ENCODE measurements at places on chromosomes 2 and 18. TPM values are rescaled to one million over a fixed set of nuclear protein-coding genes. Genes with fewer than 3 reads are reported as not detected.

Gene ACYP2
- total RNA-seq: 7.0 TPM

Gene PGAP1
- total RNA-seq: 14.9 TPM

Gene MARS2
- 13.6 TPM for total RNA-seq

Gene HNRNPLL
- 58.1 TPM for total RNA-seq

Gene GCG
- total RNA-seq: not detected

Gene FBXO15
- not detected for total RNA-seq

Gene GIGYF2
- 97.2 TPM for total RNA-seq

Gene CREG2
- 0.04 TPM for total RNA-seq

DNA sequence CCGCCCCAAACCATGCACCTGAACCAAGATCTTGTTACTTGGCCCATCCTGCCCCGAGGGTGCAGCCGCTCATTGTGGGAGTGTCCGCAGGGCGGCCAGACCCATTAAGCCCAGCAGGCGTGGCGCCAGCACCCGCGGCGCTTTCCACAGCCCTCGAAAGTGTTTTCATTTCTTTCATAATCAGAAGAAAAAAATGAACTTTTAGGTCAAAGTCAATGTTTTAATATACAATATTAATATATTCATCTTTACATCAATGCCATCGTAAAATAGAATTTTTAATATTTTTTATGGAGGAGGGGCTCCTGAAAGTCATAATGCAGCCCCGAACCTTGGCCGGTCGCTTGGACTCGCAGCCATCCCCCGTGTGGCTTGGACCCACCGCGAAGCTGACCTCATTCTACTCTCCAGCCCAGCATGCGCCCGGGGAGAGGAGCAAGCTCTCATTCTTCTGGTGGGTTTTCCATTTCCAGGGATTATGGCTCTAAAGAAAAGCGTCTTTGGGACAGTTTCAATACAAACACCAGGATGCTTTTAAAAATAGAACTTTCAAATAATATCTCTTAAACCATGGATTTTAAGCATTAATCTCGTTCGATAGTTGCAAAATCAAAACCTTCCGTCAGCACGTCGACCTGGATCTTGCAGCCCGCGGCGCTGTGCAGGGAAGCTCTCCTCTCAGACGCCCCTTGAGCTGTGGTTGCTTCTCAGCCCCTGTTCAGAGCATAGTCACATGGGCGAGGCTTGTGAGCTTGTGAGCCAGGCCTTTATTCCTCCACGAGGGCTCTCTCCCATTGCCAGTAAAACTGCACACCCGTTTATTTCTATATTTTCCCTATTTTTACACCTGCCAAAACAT, 17.2 kb upstream of the ASB1 start:
- no peaks in the 10 kb centered on the region for H3K36me3 ChIP-seq
- no peaks in the 10 kb centered on the region for H3K27me3 ChIP-seq
- DNase-seq: no peak

DNA sequence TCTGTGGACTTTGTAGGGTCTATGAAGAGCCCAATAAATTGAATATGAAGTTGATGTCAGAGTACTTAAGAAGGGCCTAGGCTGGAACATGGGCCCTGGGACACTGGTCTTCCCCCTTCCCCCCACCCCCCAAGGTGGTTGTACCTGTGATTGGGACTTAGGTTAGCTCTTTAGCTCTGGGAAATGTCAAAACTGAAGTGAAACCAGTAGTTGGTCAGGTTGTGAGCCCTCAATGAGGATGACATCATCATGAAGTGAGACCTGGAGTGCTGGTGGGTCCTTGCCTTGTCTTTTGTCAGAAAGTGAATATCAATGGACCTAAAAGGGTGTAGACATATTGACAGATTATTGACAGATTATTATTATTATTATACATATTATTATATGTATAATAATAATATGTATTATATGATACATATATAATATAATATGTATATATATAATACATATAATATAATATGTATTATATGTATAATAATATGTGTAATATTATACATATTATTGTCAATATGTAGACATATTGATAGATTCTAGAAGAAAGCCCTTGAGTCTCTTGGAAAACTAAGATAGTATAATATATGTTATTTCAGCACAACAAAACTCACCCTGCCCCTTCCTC, 5.4 kb downstream of the MARS2 start:
- no peak overlapping the region for H3K4me3 ChIP-seq
- no peaks in the 10 kb centered on the region for H3K27me3 ChIP-seq
- H3K36me3 ChIP-seq: 0 out of 2 replicates have a peak, but pooled peaks cover 4% of the 10 kb centered on the region

GRCh38 chr2:45280794-45281193, 271.5 kb upstream of the SIX2 start:
- H3K27ac ChIP-seq: no peak overlapping the region
- no peaks in the 10 kb centered on the region for H3K36me3 ChIP-seq
- no peak for DNase-seq
- peaks cover 43% of the 10 kb centered on the region for H3K4me1 ChIP-seq

DNA sequence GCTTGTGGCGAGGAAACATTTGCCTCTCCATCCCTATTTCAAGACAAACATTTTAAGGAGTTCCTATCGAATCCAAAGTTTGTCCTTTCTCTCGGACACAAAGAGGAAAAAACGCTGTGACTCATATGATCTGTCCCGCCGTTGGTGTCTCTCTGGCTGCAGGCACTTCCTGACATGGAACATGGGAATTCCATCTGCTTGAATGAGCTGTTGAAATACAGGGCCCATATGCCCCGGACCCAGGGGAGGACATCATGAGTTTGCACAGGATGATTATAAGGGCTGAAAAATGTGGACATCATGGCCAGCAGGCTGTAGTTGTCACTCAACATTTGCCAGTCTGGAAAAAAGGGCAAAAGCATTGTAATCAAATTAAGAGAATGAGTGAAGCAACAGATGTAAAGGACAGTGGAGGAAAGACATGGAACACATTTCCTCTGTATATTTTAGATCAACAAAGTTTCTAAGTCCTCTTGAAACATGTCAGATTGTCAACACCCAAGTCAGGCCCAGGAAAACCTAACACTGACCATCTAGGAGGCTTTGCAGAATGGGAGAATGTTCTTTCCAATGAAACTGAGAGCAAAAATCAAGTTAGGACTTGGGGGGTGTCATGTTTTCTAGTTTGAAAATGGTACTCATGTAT, 103.2 kb upstream of the SMIM21 start:
- peaks cover 22% of the 10 kb centered on the region for H3K4me1 ChIP-seq
- DNase-seq: no peak
- H3K4me3 ChIP-seq: no peak overlapping the region

DNA sequence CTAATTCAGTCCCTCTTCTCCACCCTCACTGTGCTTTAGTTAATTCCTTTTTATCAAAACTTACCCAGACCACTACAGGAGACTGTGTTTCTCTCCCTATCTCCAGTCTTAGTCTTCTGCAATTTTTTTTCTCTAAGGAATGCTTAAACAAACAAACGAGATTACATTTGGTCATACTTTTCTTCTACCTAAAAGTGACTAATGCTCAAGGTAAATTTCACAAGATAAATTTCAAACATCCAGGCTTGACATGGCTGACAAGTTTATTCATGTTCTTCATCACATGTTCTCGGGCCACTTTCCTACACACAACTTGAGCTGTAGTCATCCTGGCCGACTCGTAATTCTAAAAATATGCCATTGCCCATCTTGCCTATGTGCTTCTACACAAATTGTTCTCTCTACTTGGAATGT, 23.2 kb upstream of the ACSL3 start:
- no peaks in the 10 kb centered on the region for H3K36me3 ChIP-seq
- H3K27me3 ChIP-seq: no peaks in the 10 kb centered on the region
- peaks cover 7% of the 10 kb centered on the region for H3K4me1 ChIP-seq
- H3K4me3 ChIP-seq: no peak overlapping the region

- no peak overlapping the region for H3K4me3 ChIP-seq
- H3K36me3 ChIP-seq: no peaks in the 10 kb centered on the region
- no peaks in the 10 kb centered on the region for H3K27me3 ChIP-seq
- no peak overlapping the region for H3K27ac ChIP-seq
- H3K4me1 ChIP-seq: no peaks in the 10 kb centered on the region
These were observed 115.0 kb downstream of the EN1 start for GRCh38 chr2:118732432-118732831.

DNA sequence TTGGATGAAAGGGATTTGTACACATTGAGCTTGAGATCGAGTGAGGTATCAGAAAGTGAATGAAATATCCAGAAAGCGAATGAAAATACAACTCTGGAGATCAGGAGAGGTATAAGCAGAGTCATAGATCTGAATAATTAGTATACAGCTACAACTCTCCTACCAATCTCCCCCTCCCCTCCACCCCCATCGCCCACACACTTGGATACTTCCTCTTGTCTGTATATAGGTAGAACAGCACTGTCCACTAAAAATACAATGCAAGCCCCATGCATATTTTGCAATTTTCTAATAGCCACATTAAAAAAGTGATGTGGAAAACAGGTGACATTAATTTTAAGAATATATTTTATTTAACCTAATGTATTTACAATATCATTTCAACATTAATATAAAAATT, 23.7 kb upstream of the WIPF1 start:
- H3K4me1 ChIP-seq: no peaks in the 10 kb centered on the region
- no peaks in the 10 kb centered on the region for H3K27me3 ChIP-seq
- no peak for DNase-seq
- H3K27ac ChIP-seq: no peak overlapping the region
- H3K36me3 ChIP-seq: no peaks in the 10 kb centered on the region

DNA sequence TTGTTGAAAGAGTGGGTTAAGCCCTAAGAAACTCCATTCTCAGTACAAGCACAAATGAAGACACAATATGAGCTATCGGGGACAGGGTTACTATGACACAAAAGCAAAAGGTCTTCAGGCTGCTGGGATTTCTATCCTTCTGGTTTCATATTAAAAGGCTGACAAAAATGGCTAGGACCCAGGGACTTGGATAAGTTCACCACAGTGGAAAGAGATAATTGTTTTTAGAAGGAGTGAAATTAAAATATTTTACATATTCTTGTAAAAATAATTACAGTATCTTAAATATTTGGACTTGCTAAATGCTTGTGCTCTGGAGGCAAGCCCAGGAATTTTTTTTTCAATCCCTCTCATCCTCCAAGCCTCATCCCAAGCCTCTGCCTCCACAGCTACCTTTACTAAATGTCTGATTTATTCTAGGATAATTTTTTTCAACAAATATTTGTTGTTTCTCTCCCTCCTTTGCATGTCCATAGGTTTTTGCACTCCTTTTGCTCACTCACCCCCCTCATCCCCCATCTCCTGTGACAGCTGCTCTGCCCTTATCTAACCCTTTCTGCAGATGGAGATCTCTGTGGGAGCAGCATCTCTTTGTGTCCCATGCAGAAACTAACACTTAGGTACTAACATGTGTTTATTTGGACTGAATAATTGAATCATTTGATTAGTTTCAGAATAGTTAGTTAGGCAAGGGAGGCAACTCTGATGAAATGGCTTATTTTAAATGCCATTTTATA, 47.8 kb upstream of the NABP1 start:
- no peak overlapping the region for H3K4me3 ChIP-seq
- peaks cover 25% of the 10 kb centered on the region for H3K4me1 ChIP-seq
- no peak for DNase-seq
- H3K27ac ChIP-seq: no peak overlapping the region

DNA sequence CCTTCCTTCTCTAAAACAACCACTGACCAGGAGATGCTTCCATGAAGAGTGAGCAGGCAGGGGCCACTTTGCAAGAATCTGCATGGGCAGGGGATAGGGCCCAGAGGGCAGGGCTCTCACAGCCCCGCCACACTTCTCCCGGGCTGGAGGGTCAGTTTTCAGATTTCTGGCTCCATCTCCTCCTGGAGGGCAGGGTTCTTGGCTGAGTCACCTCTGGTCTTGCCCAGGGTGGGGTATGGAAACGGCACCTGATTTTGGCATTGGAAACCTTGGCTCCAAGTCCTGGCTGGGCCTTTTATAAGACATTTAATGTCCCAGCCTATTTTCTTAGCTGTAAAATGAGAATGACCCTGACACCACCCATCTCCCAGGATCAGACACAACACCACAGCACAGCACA, 27.6 kb upstream of the ASPRV1 start:
- H3K4me1 ChIP-seq: peaks cover 10% of the 10 kb centered on the region
- H3K36me3 ChIP-seq: no peaks in the 10 kb centered on the region
- H3K27me3 ChIP-seq: no peaks in the 10 kb centered on the region
- no peak overlapping the region for H3K4me3 ChIP-seq
- DNase-seq: no peak
- H3K27ac ChIP-seq: no peak overlapping the region

GRCh38 chr2:219707496-219708285, 80.3 kb downstream of the SLC4A3 start:
- H3K4me3 ChIP-seq: no peak overlapping the region
- peaks cover 9% of the 10 kb centered on the region for H3K4me1 ChIP-seq
- no peak overlapping the region for H3K27ac ChIP-seq

GRCh38 chr2:82790206-82791021, 1668.7 kb downstream of the SUCLG1 start:
- peaks cover 52% of the 10 kb centered on the region for H3K4me1 ChIP-seq
- H3K4me3 ChIP-seq: peak overlapping the region; percentile 44
- H3K36me3 ChIP-seq: no peaks in the 10 kb centered on the region
- peak overlapping the region; percentile 95 for H3K27ac ChIP-seq
- no peaks in the 10 kb centered on the region for H3K27me3 ChIP-seq

GRCh38 chr2:107380912-107381311, 445.8 kb upstream of the RGPD4 start:
- H3K4me1 ChIP-seq: peaks cover 10% of the 10 kb centered on the region
- no peak overlapping the region for H3K4me3 ChIP-seq
- H3K27ac ChIP-seq: no peak overlapping the region
- no peaks in the 10 kb centered on the region for H3K36me3 ChIP-seq
- DNase-seq: no peak
- no peaks in the 10 kb centered on the region for H3K27me3 ChIP-seq

GRCh38 chr18:75207310-75208154, 1.4 kb downstream of the PTGR3 start:
- H3K36me3 ChIP-seq: no peaks in the 10 kb centered on the region
- DNase-seq: no peak
- peak overlapping the region; percentile 91 for H3K4me3 ChIP-seq

DNA sequence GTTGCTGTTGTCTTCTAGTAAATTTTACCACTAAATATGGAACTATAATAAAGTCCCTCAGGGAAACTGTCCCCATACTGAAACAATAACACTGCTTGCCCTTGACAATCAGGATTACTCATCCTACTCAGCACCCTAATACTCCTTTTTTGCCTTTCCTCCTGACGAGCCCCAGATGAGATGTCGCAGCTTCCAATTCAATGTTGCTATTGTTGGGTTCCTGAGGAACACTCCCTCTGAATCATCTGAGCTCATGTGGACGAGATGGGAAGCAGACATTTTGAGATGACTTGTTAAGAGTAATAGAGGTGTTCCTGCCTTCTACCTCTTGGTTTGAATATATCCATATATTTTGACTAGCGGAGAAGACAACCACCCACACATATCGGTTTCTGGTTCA, 187.8 kb upstream of the FAM98A start:
- no peaks in the 10 kb centered on the region for H3K36me3 ChIP-seq
- no peaks in the 10 kb centered on the region for H3K4me1 ChIP-seq
- no peak overlapping the region for H3K27ac ChIP-seq
- no peak for DNase-seq

- no peak for DNase-seq
- peaks cover 9% of the 10 kb centered on the region for H3K4me1 ChIP-seq
- no peak overlapping the region for H3K4me3 ChIP-seq
- no peak overlapping the region for H3K27ac ChIP-seq
- no peaks in the 10 kb centered on the region for H3K36me3 ChIP-seq
These were observed 38.9 kb downstream of the ZNF516 start for GRCh38 chr18:76456018-76456750.
